ENCODE measurements at places on chromosomes 1 and 21. TPM values are rescaled to one million over a fixed set of nuclear protein-coding genes. Genes with fewer than 3 reads are reported as not detected.

The GNAT2 gene
- not detected for total RNA-seq

The HSD3B2 gene
- total RNA-seq, result not detected

The CAPN8 gene
- total RNA-seq, result not detected

The C1orf185 gene
- not detected for total RNA-seq

The LCE3B gene
- total RNA-seq, result not detected

The DYNLT5 gene
- 3.4 TPM for total RNA-seq

The ATP1A4 gene
- not detected for total RNA-seq

The TMEM50A gene
- total RNA-seq, result 134 TPM

The AADACL3 gene
- total RNA-seq, result not detected

The GBP5 gene
- total RNA-seq, result under 0.01 TPM

The PLXNA2 gene
- total RNA-seq, result 171 TPM

Measured in vein endothelial cell (primary cell).